Breast epithelium (tissue), 4 donors: ENCODE measurements at places on chromosomes 3 and 15. TPM values are rescaled to one million over a fixed set of nuclear protein-coding genes. Genes with fewer than 3 reads are reported as not detected.

DNA sequence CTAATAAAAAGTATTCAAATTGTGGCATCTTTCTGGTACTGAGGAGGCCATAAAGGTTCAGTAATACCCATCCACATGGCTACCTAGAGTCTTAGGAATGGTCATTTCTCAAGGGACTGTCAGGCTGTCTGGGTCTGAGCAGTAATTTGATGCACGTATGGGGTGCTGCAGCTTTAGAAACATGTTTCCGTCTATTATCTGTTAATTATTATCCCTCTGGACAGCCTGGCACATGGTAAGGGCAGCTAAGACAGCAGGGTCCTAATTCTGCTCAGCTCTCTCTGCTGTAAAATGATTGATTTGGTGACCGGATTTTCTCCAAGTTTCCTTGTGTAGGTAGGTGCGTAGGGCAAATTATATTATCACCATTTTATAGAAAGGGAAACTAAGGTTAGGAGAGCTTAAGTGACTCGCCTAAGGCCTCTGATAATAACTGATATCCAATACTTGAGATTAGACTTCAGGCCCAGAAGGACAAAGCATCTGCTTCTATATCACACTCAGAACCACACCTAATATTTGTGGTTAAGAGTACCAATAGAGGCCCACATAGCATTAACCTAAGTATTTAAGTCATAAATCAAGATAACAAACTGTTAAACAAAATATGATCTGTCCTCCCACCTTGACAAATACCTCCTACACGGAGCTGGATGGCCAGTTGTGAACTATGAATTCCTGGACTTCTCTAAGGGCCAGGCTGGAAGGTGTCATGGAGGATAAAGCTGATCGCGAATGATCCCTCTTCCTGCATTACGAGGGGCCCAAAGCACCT lies 2.9 kb upstream of the RAP2B start:
- no peak for DNase-seq

DNA sequence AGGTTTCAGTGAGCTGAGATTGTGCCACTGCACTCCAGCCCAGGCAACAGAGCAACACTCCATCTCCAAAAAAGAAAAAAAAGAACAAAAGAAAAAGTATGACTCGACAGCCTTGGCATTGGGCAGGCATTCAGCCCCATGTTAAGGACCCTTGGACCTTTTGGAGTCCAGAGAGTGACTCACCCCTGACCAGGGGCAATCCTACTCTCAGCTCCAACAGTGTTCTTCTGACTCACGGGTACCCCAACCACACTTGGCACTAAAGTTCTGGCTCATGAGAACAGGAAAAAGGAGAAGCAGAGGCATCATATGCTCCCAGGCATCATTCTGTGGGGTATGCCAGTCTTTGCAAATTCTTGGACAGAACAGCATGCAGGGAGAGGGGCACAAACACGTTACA lies 252.4 kb upstream of the HES1 start:
- no peak for DNase-seq

Gene PLA2G4E
- not detected for total RNA-seq

Gene RHCG
- total RNA-seq: 1.5 TPM

Gene INSYN1
- 2.0 TPM for total RNA-seq

Gene PROS1
- 65.4 TPM for total RNA-seq
